Stimulated activated CD4-positive, alpha-beta T cell treated with anti-CD3 and anti-CD28 coated beads, Interleukin-1b, Interleukin-23, amount 100 ng/mL, for 1 hour (primary cell): ENCODE measurements at places on chromosomes 1 and 21.

GRCh38 chr1:13494712-13495111 lies 19.1 kb downstream of the LRRC38 start:
- no peak for DNase-seq

DNA sequence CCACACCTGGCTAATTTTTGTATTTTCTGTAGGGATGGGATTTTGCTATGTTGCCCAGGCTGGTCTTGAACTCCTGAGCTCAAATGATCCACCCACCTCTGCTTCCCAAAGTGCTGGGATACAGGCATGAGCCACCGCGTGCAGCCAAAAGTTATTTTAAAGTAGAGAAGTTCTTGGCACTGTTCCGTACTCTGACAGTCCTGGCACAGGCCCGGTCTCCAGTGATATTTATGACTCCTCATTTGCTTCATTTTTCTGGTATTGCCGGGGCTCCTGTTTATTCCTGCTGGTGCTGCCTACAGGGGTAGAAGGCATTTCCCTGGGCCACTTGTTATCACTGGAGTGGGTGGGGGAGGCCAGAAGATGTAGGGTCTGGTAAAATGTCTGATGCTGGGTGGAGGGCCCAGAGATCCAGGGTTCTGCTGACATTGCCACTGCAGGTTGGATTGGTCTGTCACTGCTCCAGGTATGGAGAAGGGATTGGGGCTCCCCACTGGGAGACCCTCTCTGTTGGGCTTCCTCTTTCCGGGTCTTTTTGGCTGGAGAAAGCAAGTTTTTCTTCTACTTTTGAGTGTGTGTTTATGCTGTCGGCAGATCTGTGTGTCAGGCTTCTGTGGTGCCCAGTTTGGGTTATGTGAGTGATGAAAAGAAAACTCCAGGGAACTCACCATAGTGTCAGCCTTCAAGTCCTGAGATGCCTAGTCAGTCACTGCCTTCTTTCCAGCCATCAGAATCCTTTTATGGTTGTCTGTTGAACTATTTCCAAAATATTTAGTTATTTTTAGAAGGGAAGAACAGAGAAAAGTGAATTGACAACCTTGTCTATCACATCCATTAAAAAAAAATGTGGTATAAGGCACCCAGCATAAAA lies 4.5 kb downstream of the MROH7 start:
- DNase-seq, result no peak

GRCh38 chr21:29194342-29194741 lies 63.9 kb downstream of the MAP3K7CL start:
- no peak for DNase-seq

DNA sequence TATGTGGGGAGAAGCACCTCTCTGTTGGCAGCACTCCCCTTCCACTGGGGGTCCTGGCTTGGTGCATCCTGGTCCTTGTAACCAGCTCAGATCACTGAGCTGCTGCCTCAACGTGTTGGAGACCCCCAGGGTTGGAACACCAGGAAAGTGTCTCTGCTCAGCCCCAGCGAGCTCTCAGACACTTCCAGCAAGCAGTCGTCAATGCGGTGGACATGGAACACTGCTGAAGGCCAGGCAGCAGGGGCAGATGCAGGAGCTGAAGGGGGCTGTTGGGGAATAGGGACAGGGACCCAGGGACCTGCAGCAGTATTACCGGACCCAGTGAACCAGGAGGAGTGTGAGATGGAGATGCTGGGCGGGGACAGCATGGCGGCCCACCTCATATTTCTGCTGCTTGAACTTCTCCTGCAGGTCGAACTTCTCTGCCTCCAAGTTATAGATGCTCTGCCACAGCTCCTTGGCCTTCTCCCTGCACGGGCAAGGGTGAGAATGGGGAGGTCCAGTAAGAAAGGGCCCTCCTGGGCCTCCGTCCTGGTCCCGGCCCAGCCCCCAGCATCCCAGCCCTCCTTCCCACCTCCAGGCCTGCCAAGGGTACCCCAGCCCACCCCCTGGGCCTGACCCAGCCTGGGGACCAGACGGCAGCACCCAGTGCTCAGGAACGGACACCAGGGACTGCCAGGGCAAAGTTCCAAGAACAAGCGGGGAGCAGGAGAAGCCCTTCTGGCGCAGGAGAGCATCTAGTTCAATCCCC lies 16.4 kb downstream of the TNNT2 start:
- DNase-seq, result no peak

DNA sequence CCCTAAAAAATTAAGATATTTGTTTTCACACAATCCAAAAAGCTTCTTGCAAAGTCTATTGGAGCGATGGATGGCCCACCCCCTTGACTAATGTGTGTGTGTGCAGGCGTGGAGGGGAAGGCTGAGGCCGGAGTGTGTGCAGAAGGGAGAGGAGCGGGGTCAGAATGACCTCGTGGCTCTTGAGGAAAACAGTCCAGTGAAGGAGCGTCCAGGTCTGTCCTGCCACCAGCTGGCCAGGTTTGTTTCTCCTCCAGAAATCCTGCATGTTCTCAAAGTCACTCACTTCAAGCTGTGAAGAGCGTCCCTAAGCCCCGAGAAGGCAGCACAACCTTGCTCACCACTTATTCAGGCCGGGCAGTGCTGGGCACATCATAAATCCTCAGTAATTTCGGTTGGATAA lies 69.5 kb upstream of the SSX2IP start:
- no peak for DNase-seq
